ENCODE measurements at places on chromosomes 4 and X. TPM values are rescaled to one million over a fixed set of nuclear protein-coding genes. Genes with fewer than 3 reads are reported as not detected.

- no peak for DNase-seq
These were observed 65.5 kb upstream of the HS3ST1 start for GRCh38 chr4:11494232-11494631.

DNA sequence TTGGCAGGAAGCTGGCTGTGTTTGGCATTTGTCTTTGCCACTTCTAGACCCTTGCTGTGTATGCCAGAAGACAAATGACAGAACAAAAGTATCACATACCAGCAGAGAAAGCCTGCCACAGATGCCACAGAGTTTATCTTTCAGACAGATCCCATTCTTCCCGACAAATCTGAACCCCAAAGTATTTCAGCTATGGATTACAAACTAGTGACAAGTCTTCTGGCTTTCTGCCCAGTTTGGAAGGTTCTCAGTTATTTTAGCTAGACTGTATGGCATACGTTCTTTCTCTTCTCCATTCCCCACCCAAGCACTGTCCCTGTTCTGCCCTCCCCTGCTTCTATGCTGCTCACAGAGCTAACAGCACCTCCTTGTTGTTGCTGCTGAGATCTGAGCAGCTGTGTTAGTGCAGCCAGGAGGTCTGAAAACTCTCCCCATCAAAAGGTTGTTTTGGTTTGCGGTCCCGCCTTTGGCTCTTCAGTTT, 236.7 kb downstream of the FRAS1 start:
- DNase-seq = no peak

- no peak for DNase-seq
These were observed 205.7 kb downstream of the FAT4 start for GRCh38 chr4:125520258-125520990.

DNA sequence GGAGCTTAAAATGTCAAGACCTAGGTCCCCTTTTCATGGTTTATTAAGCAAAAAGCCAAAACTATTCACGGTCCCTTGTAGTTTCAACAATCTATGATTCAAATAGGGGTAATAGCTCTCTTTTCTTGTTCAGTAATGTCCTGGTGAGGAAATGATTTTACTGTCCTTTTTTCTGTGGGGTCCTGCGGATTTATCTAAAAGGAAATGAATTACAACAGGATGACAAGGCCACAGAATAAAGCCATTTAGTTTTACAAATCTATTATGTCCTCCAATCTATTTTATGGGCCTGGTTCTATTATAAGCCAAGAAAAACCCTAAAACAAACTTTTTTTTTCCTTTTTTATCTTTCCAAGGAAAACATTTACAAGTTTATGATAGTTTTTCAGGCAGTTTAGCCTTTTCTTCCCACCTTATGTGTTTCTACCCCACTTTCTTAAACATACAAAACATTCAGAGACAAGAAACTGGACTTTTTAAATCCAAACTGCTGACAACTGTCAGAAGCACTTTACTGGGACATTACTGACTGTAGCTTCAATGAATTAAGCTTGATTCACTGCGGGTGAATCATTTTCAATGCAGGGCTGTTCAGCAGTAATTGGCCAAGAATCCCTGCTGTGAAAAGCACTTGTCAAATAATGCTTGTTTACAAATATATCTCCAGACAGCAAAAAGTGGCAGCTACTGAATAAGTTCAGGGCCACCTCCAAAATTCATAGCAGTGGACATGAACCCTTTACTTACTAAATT, 4.3 kb downstream of the EPHA5 start:
- DNase-seq = no peak

SERTM2 gene
- total RNA-seq = not detected
